ENCODE measurements at places on chromosomes 6 and 20.
A peak's percentile ranks its signal among the peaks of the same experiment; 100 is the strongest.

DNA sequence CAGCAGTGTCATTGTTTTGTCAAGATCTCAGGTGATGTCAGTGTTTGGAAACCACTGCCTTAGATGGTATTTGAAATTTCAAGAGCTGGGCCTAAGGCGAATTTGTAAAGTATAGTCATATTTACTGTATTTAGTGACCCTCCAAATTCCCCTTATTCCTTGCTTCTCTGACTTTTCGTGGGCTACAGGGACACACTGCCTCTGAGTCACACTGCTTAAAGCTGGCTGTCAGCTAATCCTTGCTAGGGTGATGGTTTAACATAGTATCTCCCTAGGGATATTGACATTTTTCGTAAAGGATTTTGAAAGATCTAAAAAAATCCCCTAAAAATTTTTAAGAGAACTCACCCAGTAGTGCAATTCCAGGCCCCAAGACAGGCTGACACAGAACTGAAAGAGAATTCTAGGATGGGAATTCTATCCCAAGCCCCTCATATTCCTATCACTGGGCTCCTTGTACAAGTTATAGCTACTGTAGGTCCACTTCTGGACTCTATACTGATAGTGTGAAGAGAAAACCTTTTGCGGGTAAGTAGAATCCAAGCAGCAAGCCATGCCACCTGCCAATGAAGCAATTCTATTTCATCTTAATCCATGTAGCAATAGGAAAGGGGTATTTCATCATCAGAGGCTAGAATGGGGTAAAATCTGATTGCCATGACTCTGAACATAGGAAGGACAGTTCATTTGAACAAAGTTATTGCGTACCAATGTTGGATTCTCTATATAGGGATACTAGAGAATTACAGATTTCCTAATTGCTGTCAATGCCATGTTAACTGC, 4.3 kb downstream of the BMP6 start:
- DNase-seq = no peak

GRCh38 chr6:91710342-91710741, 1123.5 kb upstream of the MAP3K7 start:
- no peak for DNase-seq

DNA sequence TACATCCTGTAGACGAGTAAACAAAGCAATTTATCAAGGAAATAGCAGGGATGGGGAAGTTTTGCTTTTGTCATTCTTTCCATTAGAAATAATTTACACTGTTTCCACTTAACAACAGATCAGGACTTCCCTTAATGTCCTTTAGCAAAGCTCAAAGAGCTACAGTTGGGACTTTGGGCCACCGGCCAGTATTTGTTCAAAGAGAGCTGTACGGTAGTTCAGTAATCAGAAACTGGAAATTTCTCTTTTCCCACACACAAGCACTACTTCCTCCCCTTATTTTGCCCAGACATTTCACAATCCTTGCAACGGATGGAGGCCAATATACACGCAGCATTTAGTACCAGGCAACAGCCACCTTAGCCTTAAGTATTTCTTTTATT, 12.1 kb upstream of the HINT3 start:
- DNase-seq = no peak

- no peak for DNase-seq
Observed at GRCh38 chr6:34900321-34901031, 11.4 kb downstream of the ANKS1A start.

DNA sequence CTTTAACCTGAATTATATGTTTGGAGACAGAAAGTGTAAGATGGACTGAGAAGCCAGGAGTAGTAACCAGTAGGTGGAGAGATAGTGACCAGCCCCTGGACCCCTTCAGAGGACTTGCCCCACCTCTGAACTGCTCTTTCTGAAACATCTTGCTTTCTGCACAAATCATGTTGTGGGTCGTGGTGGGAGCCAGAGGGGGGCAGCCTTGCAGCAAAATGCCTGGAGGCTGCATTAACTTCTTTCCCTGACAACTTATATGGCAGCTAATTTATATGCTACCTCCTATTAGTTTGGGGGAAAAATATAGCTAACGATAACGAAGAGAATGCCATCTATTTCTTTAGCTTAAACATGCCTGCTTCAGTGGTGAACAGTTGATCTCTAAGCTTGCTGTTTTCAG, 859.8 kb downstream of the MAFB start:
- DNase-seq = no peak

DNA sequence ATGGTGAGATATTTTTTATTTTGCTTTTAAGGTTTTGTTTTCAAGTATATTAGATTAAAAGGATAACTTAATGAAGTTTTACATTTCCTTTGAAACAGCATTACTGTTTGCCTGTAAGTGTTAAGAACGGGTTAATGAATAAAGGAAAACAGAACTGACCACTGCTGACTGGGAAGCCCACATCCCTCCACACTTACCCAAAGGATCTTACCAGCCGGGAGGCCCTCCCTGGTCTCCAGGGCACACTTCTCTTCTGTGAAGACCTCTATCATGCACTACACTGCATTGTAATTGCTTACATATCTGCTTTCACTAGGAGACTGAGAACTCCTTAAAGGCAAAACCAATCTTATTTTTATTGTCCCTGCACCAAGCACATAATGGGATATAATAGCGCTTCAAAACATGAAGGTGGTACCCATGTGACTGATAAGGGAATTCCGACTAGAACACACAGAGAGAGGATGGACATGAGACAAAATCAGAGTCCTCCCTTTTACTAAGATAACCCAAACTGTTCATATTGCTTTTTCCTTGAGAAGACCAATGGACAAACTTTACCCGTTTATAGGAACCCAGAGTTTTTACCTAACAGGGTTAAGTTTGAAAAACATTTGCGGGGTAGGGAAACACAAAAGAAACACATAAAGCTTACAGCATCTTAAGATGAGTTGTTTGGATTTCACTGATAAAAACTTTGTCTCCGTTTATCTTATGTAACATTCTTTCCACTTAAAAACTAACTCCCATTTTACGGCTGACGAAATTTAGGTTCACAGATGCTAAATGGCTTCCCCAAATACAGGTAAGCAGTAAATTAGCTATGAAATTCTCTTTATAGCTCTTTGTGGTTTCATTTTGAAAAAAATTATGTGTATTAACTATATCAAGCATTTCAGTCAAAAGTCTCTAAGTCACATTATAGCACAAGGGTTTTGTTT, 8.7 kb downstream of the EZR start:
- no peak for DNase-seq

DNA sequence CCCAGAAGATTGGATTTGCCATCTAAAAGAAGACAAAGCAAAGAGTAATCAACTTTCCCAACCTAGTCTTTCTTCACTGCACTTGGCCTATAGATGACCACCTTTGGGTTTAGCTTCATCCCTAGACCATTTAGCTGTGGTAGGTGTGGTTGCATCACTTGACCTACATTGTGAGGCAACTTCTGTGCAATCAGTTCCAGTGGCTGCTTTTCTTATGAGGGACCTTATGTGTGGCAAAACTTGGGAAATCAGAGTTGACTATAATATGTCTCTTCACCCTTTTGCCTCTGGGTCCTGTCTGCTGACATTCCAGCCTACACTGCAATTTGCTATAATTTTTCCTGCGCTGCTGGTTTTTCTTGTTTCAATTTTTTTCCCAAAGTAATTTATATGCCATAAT, 55.2 kb downstream of the PRDM13 start:
- DNase-seq = no peak

GRCh38 chr6:105135056-105135455, 44.8 kb downstream of the POPDC3 start:
- DNase-seq = no peak

DNA sequence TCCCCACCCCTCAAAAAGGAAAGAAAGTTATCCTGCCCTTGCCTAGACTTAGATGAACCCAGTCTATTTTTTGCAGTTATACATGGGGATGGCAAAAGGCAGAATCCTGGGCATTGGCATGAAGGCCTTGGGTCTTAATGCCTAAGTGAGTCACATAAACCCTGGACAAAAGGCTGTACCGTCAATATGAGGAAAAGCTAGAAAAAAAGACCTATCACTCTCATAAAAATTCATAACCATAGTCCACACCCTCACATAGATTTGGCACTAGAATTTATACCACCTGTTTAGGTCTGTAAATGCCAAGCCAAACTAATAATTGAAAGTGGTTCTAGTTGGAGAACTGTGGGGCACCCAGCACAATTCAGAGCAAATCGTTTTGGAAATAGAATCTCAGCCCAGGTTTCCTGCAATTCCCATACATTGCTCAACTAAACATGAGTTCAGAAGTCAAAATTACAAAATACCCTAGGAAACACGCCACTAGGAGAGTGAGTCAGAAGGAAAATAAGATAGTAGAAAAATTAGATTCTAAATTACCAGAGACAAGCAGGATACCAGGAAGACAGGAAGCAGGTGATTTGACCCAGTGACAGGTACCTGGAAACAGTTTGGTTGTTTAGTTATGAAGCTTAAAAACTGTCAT, 70.4 kb upstream of the FUCA2 start:
- DNase-seq = no peak

DNA sequence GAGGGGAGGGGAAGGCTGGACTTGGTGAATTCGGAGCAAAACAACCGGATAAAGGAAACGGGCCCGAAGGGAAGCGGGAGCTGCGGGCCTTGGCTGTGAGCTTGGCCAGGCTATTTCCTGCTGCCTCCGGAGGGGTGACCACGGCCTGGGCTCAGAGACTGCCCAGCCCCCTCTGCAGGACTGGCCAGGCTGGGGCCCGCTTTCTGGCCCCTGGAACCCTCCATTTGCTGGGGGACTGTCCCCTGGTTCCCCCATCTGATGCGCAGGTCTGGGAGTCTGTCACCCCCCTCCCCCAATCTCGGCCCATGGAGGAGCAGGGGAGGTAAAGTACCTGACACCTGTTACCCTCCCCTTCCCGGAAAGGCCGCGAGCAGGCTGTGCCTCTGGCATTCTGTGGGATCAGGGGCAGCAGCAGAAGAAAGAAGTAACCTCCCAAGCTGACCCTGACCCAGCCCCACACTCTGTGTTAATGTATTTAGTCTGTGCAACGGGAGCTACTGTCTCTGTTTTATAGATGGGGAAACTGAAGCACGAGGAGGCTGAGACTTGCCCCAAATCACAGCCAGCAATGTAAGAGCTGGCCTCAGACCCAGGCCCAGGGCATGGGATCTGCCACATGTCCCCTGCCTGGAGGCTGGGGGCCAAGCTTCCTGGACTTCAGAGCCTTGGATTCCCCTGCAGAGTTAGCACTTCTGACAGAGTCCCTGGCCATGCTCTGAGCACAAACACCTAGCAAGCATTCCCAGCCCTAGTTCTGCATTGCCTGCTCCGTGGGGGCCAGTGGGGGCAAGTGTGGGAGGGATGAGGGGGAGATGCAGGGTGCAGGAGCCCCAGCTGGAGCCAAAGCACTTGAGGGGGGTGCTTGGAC, 3.5 kb downstream of the C20orf204 start:
- no peak for DNase-seq

GRCh38 chr20:7392542-7393206, 547.6 kb downstream of the HAO1 start:
- no peak for DNase-seq

GRCh38 chr6:53956068-53956711, 155.1 kb upstream of the MLIP start:
- no peak for DNase-seq

GRCh38 chr6:139030228-139030963, 1.9 kb downstream of the ABRACL start:
- no peak for DNase-seq

GRCh38 chr6:130557481-130558112, 191.8 kb downstream of the TMEM200A start:
- DNase-seq = no peak

DNA sequence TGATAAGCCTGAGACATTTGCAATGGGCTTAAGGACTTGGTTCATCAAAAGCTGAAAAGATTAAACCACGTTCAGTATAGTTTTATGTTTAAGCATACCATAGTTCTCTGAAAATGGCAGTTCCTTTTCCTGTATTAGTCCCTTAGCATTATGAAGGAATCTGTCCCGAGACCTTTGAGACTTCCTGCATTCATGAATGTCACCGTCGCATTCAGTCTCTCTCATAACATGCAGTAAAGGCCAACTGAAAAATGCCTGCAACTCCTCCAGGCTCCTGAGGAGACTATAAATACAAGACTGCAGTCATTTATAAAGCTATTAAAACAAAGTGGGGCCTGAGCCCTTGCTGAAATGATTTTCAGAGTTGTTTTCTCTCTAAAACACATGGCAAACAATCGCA, 129.1 kb downstream of the SYCP2 start:
- no peak for DNase-seq

GRCh38 chr20:48102931-48103660, 317.8 kb upstream of the SULF2 start:
- no peak for DNase-seq

GRCh38 chr20:39048000-39048696, 86.0 kb downstream of the DHX35 start:
- peak; percentile 44 for DNase-seq

DNA sequence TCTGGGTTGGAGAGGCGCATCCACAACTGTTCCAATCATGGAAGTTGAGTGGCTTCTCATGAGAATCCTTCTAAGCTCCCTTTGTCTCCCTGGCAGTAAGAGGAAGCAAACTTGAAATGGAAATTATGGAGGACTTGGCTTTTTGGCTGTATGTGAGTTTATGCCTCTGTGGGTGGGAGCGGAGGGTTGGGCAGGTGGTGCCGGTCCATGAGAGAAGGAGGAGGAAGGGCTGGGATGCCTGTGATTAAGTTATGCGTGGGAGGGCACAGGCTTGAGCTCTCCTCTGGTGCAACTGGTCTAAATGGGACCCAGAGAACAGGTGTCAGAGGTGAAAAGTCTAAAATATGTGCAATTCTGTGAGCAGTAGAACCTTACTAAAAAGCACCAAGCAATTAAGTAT, 2.2 kb downstream of the PHACTR3 start:
- no peak for DNase-seq

GRCh38 chr20:46979603-46980241, 85.1 kb downstream of the EYA2 start:
- DNase-seq = no peak

DNA sequence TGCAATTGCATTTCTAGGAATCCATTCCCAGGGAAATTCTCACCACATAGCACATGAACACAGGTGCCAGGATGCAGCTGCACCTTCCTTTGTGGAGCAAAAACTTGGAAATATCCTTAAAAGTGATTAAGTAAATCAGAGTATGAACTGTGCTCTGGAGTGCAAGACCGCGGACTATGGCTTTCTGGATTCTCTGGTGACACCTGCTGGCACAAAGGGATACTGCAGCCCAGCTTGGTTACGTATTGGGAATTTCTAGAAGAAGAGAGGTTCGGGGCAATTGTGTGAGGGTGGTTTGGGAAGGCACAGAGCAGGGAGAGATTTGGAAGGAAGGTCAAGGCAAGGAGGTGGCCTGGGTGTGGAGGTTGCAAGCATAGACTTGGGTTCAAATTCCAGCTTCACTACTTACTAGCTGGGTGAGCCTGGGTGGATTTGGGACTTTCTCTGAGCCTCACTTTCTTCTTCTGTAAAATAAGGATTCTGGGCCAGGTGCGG, 15.9 kb upstream of the PEDS1 start:
- peak; percentile 70 for DNase-seq
